ENCODE measurements at places on chromosomes 12 and 14.

DNA sequence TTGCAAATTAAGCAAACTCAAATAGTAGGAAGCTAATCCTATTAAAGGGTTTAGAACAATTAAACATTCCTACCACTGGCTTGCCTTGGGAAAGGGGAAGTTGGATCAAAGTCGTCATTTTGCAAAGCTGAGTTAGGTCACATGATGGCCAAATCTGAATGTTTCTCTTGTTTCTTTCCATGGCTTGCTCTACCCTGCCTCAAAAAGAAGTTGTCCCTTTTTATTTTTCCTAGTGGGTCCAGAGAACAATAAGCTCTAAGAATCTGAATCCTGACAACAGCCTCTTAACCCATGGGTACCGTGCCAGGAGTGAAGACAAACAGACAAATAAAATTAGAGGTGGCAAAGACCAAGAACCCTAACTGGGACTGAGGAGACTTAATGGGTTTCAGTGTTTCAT, 26.2 kb upstream of the NPFF start:
- no peak for DNase-seq

- no peak for DNase-seq
Measured at GRCh38 chr12:111596985-111597830, 1.9 kb downstream of the ATXN2 start.

- no peak for DNase-seq
Measured at GRCh38 chr12:57850854-57851430, 4.4 kb upstream of the CTDSP2 start.

DNA sequence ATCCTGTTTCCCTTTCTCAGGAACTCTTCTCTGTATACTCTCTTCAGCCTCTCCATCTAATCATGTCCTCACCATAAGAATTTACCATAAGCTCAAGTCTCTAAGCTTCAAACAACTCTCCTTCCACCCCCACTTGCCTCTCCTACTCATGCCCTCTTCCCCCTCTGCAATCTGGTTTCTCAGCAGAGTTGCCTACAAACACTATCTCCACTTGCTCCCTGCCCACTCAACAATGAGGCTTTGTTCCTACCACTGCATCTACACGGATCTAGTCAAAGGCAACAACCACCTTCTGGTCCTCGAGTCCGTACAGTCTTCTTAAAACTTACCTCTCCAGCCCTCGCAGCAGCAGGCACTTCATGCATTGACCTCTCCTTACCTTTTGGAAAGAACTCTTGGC, 17.2 kb upstream of the FBLN5 start:
- DNase-seq = no peak

- no peak for DNase-seq
Measured at GRCh38 chr12:118743896-118744700, 237.2 kb upstream of the SRRM4 start.

- DNase-seq = no peak
Measured at GRCh38 chr12:95227818-95228356, 10.3 kb downstream of the VEZT start.

DNA sequence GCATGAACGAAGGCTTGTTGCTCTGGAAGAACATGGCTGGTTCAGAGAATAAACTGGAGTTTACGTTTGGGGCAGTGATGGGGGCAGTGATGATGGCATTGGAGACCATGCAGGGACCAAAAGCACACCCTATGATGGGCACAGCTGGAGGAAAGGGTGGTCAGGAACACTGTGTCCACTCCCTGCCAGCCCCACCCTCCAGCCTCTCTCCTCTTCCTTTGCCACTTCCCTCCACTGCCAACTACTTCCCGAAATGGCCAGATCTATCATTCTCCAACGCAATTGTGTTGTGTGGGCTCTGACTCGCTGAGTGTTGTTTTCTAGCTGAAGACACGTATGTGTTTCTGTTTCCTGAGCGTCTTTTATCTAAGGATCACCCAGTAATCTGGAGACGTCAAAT, 39.3 kb upstream of the GSG1 start:
- no peak for DNase-seq

- no peak for DNase-seq
Measured at GRCh38 chr12:113261847-113262470, 40.7 kb downstream of the TPCN1 start.

- DNase-seq = no peak
Measured at GRCh38 chr14:80315681-80316080, 104.4 kb upstream of the DIO2 start.

Data from effector CD8-positive, alpha-beta T cell (primary cell).